ENCODE measurements at places on chromosomes 5 and 9.

DNA sequence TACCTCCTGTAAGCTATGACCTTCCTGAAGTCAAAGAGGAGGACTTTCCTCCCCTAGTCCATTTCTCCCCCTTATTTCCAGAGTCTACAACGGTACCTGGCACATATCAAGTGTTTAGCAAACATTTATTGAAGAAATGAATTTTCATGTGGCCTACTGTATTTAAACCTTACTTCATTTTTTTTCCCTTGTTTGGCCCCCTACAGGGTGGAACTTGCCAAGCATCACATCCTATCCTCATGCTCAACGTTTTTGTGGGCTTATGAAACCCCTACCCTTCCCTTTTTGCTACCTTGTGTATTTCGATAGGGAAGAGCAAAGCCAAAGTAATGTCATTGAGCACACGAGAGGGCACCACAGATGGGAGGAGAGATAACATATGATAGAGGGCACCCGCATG is 1857.8 kb upstream of the WWC1 start:
- no peak for DNase-seq

- DNase-seq: no peak
Observed at GRCh38 chr9:93577975-93578682, 1.7 kb downstream of the PHF2 start.

DNA sequence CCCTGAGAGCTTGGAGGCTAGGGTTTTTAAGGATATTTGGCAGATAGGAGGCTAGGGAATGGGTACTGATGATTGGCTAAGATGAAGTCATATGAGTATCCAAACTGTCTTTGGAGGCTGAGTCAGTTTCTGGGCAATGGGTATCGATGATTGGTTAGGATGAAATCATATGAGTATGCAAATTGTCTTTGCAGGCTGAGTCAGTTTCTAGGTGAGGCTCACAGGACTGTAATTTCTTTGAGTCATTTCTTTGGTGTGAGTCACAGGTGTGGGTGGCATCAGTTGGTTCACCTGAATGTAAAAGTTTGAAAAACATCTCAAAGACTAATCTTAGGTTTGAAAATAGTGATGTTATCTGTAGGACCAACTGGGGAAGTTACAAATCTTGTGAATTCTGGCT is 1068.0 kb downstream of the NR2F1-AS1 start:
- no peak for DNase-seq

- DNase-seq: no peak
Observed at GRCh38 chr5:39164016-39164415, 55.3 kb downstream of the FYB1 start.

DNA sequence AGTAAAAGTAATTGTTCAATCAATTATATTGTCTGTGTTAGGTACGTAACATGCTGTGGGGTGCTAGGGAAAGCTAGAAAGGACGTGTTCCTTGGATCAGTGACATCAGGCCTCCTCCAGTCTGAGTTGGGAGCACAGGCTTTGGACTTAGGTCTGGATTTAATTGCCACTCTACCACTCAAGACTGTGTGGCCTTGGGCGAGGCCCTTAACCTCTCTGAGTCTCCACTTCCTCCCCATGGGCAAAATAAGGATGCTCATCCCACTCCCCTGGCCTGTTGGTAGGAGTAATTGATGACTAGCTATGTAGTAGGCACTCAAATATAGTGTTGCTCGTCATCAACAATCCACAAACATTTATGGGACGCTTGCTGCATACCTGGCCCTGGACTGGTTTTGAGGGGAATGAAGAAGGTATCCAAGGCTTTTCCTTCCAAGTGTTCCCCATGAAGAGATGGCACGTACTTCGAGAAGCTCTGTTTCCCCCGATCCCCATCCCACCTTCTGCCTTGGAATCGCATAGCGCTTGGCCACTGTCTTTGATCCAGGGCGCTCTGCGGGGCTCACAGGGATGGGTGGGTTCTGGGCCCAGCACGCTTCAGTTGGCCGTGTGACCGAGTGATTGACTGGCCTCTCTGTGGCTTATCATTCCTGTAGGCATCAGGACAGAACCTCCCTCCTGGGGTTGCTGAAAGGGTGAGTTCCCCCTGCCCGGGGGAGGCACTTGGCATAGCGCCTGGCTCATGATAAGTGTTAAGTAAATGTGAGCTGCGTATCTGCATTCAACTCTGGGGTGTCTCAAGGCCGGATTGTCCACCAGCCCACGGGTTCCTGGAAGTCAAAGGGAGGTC is 8.1 kb downstream of the FGF18 start:
- DNase-seq: peak; percentile 53

DNA sequence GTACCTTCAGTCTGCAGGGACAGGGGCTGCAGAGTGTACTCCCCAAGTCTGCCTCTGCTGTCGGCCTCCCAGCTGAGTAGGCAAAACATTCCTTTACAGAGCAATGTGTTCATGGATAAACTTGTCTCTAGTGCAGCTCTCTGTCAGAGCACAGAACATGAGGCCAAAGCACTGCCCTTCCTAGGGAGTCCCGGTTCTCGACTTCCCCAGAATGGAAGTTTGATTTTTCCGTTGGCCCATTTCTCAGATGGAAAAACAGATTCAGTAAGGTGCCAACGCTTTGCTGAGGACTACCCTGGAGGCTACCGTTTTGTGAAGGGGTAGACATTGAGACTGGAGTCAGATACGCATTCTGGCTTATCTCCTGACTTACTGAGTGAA is 422 bp upstream of the TRIM32 start:
- DNase-seq: no peak

DNA sequence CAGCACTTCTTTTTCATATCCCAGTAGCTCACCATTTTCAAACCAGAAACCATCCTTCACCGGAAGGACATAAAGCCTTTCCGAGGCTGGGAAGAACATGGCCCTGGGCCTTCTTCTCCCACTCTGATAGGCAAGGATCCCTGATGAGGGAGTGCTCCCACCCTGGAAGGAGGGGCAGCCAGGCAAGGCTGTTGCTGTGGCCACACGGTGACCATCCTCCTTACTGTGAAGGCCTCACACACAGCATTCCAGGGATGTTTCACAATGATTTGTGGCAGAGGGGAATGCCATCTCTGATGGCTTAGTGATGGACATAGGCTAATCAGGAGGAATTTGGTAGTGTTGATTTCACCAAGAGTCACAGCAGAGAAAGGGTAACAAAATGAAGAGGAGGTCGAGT is 130.7 kb downstream of the ADAMTS12 start:
- DNase-seq: no peak

GRCh38 chr5:179802950-179803562 is 3.6 kb downstream of the MGAT4B start:
- no peak for DNase-seq

- no peak for DNase-seq
Observed at GRCh38 chr9:120891245-120891883, 14.4 kb upstream of the PHF19 start.

- no peak for DNase-seq
Observed at GRCh38 chr5:139906661-139907060, 111.1 kb downstream of the PSD2 start.

GRCh38 chr9:132381966-132382541 is 24.6 kb downstream of the TTF1 start:
- no peak for DNase-seq

DNA sequence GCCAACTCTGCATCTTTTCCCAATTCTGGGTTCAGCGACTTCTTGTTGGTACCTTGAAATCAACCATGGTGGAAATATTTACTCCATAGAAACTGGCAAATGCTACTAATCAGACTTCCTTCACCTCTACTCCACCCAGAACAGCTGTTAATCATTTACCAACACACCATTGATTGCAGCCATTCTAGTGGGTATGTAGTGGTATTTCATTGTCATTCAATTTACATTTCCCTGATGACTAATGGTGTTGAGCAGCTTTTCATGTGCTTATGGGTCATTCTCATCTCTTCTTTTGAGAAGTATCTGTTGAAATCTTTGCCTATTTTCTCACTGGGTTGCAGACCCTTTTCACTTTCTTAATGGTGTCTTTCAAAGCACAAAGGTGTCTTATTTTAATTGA is 122.4 kb upstream of the MSX2 start:
- no peak for DNase-seq

Data from sciatic nerve (tissue), 2 donors.